ENCODE measurements at places on chromosomes 12 and 14.
A peak's percentile ranks its signal among the peaks of the same experiment; 100 is the strongest.

DNA sequence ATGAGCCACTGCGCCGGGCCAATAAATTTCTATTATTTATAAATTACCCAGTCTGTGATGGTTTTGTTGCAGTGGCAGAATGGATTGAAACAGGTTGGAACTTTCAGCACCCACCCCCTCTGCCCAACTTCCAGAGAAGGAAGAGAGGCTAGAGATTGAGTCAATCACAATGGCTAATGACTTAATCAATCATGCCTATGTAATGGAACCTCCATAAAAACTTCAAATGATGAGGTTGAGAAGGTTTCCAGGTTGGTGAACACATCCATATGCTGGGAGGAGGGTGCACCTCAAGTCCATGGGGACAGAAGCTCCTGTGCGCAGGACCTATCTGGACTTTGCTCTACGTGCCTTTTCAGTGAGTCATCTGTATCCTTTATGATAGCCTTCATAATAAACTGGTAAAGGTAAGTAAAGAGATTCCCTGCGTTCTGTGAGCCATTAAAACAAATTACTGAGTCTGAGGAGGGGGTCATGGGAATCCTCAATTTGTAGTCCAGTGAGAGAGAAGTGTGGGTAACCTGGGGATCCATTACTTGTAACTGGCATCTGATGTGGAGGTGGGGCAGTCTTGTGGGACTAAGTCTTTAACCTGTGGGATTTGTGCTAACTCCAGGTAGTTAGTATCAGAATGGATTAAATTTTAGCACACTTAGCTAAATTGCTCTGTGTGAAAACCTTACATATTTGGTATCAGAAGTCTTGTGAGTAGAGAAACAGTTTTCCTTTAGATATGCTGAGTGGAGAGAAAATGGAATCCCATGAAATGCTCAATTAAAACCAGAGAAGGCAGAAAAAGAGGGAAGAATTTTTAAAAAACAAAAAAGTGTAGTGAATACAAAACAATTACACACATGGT is 11.7 kb upstream of the NGDN start:
- no peak for DNase-seq

DNA sequence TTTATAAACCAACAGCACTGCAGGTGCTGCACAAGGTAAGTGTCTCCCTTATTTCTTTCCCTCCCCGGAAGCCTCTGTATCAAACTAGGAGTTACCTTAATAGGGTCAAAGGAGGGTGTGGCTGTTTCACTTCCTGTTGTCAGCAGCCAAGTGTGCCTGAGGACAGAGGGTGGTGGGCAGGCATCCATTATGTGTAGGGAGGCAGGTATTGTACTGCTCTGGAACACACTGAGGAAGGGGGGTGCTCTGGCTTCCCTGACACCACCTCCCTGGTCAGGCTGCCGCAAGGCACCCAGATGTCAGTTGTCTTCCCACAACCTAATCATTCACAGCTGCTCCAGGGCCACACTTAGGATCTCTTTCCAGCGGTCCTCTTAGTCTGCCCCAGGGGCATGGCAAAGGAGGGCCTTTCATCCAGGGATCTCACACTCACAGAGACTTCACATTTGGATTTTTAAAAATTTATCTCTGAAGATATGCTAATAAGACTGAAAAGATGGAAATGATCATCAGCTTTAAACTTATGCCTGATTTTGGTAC is 132.0 kb upstream of the ARHGAP5 start:
- DNase-seq, result no peak

DNA sequence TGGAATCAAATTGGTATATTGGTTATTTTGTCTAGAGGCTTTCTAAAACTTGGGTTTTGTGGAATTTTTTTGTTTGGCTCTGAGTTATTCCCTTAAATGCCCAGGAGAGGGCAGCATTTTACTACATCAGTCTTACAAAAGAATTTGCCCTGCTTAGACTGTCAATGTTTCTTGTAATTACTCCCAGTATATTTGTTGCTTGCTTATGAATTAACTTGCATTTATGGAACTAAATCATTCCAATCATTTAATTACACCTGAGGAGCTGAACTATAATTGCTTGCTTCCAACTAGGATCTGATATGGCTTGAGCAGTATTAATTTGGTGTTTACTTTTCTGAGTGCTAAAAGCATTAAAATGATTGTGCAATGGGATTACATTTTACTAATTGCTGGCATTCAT is 48.7 kb downstream of the MIPOL1 start:
- peak; percentile 47 for DNase-seq

GRCh38 chr12:57751788-57752667 is at the start of gene CDK4:
CDK4 (minus strand) TSS chr12:57752310; CDS start chr12:57751717, 593 bp downstream.
- peak; percentile 98 for DNase-seq

- DNase-seq, result no peak
Observed at GRCh38 chr14:38808734-38809455, 294.1 kb downstream of the SEC23A start.

- no peak for DNase-seq
Observed at GRCh38 chr12:12290206-12290605, 23.4 kb upstream of the LRP6 start.

DNA sequence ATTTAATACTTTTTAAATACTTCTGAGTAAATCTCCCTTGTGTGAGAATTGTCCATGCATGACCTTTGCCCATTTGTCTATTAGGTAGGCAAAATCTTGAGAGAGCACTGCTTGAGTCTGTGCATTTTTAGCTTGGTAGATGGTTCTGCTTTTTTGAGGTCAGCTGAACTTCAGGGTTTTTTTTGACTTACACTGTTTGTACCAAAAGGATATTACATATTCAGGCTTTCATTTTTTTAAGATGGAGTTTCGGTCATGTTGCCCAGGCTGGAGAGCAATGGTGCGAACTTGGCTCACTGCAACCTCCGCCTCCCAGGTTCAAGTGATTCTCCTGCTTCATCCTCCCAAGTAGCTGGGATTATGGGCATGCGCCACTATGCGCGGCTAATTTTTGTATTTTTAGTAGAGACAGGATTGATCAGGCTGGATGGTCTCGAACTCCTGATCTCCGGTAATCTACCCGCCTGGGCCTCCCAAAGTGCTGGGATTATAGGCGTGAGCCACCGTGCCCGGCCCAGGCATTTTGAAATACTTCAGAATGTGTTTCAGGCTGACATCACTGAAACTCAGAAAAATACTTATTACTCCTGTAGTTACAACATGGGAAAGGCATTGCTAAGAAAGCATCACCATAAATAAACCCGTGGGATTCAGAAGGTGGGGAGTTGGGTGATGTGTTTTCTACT is 11.1 kb downstream of the RASSF3 start:
- DNase-seq, result peak; percentile 11

GRCh38 chr12:93247313-93247991 is 130.3 kb upstream of the NUDT4 start:
- no peak for DNase-seq

- DNase-seq, result no peak
Observed at GRCh38 chr14:89014569-89014850, 190.1 kb downstream of the TTC8 start.

- no peak for DNase-seq
Observed at GRCh38 chr12:11645391-11645790, 4.1 kb upstream of the ETV6 start.

- no peak for DNase-seq
Observed at GRCh38 chr12:38771871-38772270, 133.5 kb downstream of the CPNE8 start.

DNA sequence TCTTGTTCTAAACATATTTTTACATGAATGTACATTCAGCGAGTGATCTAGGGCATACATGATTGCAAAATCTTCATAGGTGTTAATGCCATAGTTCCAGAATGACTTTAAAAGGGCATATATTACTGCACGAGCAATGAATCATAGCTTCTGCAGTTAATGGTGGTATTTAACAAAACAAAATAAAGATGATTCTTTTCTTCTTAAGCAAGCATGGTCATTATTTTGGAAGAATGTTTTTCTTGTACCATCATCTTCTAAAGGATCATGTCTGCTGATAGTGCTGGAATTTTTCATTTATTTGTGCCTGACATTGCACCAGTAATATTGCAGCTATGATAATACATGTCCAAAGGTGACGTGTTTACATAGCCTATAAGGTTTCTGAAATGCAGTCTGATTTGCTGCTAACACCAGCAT is 388.6 kb downstream of the CCDC91 start:
- no peak for DNase-seq

All from GM03348 (cell line).